ENCODE measurements at places on chromosomes 2 and 18.

DNA sequence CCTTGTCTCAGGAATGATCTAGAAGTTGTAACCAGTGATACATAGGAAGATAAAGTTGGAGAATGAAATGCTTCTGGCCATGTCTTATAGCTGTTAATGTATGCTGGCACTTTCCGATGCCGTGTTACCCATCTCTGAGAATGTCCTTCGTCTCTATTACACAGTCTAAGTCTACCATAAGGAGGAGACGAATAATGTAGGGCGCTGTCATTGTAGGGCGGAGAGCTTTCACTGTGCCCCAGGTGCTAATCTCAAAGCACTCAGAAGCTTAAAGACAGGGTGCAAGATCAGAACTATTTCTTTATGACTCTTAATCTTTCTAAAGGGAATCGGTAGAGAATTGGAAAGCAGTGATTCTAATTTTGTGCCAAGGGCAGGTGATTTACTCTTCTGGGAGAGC, 48.2 kb upstream of the MSTN start:
- no peak for DNase-seq

DNA sequence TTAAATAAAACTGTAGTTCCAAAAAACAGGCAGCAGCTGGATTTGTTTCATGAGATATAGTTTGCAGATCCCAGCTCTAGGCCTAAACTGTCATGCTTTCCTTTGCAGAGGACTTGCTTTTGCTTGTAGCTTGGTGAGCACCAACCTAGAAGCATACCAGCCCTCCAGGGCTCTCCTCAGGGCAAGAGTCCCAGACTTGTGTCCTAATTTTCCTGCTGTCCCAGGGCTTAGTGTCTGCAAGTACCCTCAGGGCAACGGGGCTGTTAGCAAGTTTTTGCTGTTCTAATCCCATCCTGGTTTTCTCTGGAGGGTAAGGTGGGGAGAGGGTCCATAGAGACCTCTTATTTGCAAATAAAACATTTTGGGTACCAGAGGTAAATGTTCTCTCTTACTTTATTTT, 59.5 kb downstream of the TMEM17 start:
- no peak for DNase-seq

- no peak for DNase-seq
Observed at GRCh38 chr18:27652480-27653121, 467.5 kb upstream of the CHST9 start.

DNA sequence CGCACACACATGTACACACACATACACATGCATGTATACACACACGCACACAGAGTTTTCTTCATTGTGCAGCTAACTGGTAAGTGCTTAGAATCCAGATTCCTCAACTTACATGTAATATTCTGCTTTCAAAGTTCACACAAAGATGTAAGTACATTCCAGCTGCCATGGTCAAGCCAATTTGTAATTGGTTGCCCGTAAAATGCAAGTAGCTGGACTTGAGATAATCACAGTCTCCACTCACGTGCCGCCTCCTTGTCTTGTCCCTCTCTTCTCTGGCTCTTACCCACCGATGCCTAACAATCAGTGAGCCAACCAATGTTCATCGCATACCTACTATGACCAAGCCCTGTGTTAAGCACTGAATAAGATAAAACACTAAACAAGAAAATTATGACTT, 77.8 kb downstream of the SOCS6 start:
- DNase-seq: no peak

DNA sequence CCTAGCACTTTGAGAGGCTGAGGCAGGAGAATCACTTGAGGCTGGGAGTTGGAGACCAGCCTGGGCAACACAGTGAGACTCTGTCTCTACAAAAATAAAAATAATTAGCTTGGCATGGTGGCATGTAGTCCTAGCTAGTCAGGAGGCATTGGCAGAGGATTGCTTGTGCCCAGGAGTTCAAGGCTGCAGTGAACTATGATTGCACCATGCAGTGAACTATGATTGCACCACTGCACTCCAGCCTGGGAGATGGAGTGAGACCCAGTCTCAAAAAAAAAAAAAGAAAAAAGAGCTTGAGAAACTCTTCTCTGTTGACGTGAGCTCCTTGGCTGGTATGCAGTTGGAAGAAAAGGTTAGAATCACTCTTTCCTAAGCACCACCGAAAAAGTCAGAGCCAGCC, 125.1 kb upstream of the TNP1 start:
- peak; percentile 19 for DNase-seq

GRCh38 chr18:63315876-63316275, 3.7 kb downstream of the BCL2 start:
- no peak for DNase-seq

DNA sequence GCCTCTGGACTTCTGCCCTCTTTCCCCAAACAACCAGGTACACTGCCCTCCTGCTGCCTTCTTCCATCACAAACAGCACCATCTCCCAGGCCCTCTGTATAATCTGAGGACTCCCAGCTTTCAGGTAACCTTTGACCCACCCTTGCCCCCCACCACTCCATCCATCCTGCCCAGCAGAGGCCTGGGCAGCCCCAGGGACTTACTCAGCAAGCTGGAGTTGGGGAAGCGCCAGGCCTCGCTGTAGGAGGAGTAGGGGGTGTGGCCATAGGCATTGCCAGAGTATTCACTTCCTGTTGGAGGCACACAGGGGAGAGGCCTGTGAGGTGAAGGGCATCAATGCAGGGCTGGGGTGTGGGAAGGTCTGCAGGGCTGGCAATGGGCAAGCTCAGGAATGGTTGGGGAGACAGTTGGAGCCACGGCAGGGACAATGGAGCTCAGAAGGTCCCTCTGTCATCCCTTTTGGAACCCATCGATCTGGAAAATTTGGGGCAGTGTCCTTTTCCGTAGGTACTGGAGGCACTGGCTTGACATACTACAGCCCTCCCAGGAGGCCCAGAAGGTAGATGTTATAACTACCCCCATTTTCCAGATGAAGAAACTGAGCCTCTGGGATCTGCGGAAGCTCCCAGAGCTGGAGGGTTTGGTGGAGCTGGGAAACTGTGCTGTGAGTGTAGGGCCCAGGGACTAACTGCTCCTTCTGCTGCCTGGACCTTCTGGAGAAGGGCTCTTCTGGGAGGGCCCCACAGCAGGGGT, 46.3 kb downstream of the PSD4 start:
- peak; percentile 3 for DNase-seq
